ENCODE measurements at places on chromosomes 5 and 9.

- DNase-seq = no peak
These were observed 412.1 kb upstream of the CDH10 start for GRCh38 chr5:25056836-25057235.

GRCh38 chr9:136358016-136358415, 5.5 kb downstream of the DNLZ start:
- DNase-seq = no peak

GRCh38 chr5:77015938-77016569, 14.2 kb upstream of the AGGF1 start:
- no peak for DNase-seq

DNA sequence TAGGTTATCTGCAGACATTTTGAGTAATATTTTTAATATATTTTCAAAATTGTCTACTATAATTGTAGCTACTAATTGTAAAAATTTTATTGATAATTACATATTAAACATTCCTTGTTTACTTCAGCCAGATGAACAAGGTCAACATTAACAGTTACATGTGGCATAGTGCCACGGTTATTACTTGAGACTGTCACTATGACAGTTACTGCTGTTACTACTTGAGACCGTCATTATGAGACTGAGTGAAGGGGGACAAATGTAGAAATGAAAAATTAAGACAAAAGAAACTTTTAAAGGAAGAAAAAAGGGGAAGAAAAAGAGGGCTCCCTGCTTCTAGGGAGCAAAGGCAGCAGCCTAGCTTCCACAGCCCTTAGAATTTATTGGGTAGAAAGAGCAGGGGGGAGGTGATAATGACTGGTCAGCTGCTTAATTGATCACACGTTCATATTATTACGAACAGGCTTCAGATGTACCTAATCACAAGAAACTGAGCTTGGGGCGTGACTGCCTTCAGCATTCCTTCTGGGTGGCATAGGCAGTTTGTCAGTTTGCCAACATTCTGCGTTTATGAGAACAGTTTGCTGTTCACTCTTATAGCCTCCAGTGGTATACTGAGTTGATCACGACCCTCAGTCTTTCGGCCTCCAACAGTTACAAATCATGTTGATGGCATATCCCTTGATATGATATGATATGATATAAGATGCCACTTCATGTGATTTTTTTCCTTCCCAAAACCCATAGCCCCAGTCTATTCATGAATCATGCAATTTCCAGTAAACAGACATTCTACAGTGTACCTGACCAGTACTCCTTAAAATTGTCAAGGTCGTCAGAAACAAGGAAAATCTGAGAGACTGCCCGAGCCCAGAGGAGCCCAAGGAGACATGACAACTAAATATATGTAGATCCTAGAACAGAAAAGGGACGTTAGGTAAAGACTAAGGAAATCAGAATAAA, 13.1 kb downstream of the MARCHF6 start:
- no peak for DNase-seq

GRCh38 chr9:114016101-114016500, 62.0 kb downstream of the AMBP start:
- DNase-seq = no peak

Measured in stimulated activated CD4-positive, alpha-beta T cell treated with anti-CD3 and anti-CD28 coated beads, Interleukin-1b, Interleukin-23, amount 100 ng/mL, for 1 hour (primary cell).